ENCODE measurements at places on chromosomes 6 and 20.

GRCh38 chr6:133752129-133752528 lies 136.8 kb upstream of the TCF21 start:
- DNase-seq = no peak

DNA sequence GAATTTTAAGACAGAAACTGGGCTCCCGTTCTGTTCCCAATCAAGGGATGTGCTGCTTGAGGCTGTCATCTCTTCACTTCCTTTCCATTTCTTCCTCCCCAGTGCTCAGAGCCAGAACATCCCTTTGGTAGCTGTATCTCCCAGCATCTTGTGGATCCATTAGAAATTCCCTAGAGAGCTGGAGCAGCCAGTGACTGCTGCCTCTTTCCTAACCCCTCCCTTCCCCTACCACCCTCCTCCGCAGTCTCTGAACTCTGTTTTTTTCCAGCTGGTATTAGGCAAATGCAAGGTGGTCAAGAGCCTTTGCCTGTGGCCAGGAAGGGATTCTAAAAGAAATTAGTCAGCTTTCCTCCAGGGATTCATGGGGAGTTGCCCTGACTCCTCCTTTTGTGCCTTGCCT lies 208.0 kb downstream of the EYA2 start:
- DNase-seq = no peak

- DNase-seq = no peak
Measured at GRCh38 chr6:128724738-128725137, 158.2 kb upstream of the LAMA2 start.

- DNase-seq = no peak
Measured at GRCh38 chr20:1324598-1325172, 4.3 kb downstream of the SDCBP2 start.

DNA sequence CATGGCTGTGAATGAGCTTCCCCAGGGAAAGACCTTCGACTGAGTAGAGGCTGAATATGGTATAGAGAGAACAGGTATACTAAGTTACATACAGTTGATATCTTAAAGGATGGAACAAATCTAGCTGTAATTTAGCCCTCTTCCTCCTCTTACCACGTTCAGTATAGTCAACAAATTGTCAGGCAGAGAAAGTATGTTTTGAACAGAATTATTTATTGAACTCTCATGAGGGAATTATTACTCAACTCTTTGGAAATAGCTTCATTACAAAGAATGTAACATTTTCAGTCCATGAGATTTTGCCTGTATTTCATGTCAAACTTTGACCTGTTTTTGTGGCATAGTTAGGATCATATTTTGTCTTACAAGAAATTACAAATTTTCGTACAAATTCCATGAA lies 63.0 kb downstream of the SH3BGRL2 start:
- DNase-seq = no peak

DNA sequence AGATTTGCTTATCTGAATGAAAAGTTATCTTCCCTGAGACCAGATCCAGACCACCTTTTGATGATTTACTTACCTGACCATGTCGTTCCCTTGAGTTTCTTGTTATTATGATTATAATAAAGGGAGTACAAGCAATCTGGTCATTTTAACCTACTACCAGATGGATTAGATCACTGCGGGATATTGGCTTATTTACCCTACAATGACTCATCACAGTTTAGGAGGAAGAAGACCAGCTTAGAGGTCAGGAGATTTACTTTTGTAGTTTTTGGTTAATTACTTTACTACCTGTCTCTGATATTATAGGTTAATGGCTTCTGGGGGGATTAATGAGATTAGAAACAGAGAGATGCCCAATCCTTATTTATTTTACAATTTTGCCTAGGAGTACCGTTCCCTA lies 10.7 kb downstream of the PKIB start:
- DNase-seq = no peak

- DNase-seq = no peak
Measured at GRCh38 chr6:13573669-13574110, 711 bp upstream of the SIRT5 start.

- DNase-seq = no peak
Measured at GRCh38 chr6:133396233-133396983, 155.3 kb downstream of the EYA4 start.

DNA sequence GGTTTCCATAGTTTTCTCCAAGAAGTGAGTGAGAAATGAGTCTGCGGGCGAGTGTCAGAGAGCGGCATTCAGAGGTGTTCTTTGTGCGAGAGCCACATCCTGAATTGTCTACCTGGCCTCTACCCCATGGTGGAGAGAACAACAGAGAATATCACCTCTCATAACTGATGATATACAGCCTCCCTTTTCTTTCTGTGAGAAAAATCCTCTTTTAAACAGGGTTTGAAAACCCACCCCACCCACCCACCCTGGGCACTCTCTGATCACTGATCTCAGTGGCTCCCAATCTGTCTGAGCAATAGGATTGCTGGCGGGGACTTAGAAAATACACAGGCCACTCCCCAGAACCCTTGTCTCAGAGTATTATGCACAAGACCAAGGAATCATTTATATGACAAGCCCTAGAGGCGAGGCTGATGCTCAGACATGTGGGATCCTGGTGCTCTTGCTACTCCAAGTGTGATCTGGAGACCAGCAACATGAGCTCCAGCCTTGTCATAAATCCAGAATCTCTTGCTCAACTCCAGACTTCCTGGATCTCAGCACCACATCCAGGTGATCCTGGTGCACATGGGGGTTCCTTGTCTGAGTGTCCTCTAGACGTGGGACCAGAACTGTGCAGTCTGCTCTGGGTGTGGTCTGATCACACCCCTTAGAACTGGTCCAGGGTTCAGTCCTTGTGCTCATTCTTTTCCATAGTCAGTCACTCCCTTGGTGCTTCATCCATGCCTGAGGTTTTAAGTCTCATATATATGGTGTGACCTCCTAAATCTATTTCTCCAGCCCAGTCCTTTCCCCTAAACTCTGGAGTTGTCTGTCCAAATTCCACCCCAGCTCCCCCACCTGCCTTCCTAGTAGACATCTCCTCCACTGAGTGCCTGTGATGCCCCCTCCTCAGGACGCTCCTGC lies 5.3 kb downstream of the HLA-B start:
- no peak for DNase-seq

GRCh38 chr6:101396548-101397173 lies 3.2 kb downstream of the GRIK2 start:
- DNase-seq = no peak

DNA sequence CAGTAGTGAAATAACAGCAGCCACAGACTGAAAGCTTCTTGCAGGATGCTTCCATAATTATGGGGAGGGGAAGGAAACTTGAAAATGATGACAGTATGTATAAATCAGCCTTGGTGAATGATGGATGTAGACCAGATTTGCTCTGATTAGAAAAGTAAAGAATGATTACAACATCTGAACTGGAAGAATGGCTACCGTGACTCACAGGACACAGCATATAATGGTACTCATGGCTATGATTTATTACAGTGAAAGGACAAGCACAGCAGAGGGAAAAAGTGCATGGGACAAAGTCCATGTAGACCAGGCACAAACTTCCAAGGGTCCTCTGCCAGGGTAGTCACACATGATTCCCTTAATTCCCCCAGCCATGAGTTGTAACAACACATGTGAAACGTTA lies 70.7 kb upstream of the POPDC3 start:
- DNase-seq = no peak

- DNase-seq = no peak
Measured at GRCh38 chr20:1272368-1273100, 6.4 kb downstream of the SNPH start.

DNA sequence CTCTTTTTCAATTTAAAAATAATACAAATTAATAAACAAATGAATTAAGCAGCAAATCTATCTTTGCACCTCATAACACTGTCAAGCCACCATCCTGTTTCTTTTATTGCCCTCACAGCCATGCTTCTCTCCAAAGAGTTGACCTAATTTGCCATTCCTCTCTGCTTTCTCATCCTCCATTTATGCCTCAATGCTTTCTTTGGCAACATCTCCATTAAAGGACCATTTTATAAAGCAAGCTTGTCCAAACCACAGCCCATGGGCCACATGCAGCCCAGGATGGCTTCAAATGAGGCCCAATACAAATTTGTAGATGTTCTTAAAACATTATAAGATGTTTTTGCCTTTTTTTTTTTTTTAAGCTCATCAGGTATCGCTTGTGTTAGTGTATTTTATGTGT lies 26.4 kb upstream of the MEI4 start:
- DNase-seq = no peak

DNA sequence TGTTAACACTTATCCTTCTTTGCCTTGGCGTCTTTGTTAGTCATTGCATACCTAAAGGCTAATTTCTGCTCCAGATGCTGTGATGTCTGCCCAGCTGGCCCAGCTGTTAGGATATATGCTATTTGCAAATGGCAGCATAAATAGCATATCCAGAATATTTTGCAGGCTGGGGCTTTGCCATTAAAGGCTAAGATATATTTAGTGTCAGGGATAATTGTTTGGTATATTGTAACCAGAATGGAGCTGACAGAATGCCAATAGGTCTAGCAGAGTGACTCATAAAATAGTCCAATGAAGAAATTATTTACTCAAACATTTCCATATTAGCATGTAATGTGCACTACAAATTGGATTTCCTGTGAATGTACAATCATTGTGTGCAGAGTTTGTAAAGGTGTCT lies 584.1 kb upstream of the FLRT3 start:
- no peak for DNase-seq

DNA sequence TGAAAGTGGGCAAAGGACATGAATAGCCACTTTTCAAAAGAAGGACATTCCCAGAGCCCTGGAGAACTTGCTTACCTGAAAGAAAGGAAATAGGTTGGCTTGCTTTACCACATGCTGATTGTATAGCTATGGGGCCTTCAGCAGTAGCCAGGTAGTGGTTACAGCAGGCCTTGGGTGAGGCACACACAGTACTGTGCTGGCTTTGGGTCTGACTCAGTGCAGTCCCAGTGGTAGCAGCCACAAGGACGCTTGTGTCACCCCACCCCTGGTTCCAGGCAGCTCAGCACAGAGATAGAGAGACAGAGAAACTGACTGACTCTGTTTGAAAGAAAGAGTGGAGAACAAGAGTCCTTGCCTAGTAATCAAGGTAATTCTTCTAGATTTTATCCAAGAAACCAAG lies 201.0 kb upstream of the EYS start:
- no peak for DNase-seq

GRCh38 chr6:158801655-158802294 lies 17.4 kb downstream of the EZR start:
- no peak for DNase-seq

DNA sequence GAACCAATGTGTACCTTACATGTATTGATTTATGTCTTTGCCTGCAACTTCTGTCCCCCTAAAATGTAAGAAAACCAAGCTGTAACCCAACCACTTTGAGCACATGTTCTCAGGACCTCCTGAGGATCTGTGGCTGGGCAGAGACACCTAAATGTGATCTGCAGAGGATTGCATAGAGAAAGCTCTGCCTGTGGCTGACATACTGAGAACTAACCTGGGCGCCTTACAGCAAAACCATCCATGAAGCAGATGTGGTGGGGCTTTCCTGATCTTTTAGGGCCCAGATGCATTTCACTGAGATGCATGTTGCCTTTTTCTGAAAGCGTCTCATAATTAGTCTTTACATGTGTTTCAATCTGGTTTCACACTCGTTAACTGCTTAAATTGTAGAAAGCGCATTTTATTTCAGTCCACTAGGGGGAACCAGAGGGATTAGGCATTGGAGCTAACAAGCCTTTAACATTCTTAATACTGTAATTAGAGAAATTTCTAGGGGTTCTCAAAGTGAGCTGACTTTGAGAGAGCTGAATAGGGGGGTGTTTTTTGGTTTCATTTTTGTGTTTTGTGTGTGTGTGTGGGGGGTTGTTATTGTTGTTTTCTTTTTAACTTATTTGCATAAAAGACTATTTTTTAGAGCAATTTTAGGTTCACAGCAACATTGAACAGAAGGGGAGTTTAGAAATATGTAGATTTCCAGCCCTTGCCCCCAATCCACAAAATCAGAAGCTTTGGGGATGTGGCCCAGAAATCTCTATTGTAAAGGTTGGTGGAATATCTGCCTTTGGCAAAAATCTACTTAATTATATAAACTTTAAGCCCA lies 50.9 kb upstream of the FAM184A start:
- no peak for DNase-seq

DNA sequence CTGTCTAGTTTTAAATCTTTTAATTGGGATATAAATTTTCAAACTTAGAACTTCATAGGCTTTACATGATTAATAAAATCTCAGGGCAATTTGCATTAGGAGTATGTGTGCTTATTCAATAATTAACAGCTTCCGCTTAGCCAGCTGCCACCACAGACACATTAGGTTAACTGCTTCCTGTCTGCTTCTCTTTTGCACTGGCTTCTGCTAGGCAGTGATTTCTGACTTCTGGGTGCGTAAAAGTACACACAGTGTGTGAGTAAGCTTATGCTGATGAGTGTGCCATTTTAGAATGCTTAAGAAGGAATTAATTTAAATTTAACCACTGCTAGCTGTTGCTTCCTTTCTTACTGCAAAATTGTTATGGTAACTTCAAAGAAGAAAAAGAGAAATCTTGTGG lies 73.9 kb downstream of the F13A1 start:
- DNase-seq = no peak
